CD4-positive, alpha-beta T cell treated with Interleukin-1 beta for 1 hour (primary cell): ENCODE measurements at places on chromosomes 12 and 14.

DNA sequence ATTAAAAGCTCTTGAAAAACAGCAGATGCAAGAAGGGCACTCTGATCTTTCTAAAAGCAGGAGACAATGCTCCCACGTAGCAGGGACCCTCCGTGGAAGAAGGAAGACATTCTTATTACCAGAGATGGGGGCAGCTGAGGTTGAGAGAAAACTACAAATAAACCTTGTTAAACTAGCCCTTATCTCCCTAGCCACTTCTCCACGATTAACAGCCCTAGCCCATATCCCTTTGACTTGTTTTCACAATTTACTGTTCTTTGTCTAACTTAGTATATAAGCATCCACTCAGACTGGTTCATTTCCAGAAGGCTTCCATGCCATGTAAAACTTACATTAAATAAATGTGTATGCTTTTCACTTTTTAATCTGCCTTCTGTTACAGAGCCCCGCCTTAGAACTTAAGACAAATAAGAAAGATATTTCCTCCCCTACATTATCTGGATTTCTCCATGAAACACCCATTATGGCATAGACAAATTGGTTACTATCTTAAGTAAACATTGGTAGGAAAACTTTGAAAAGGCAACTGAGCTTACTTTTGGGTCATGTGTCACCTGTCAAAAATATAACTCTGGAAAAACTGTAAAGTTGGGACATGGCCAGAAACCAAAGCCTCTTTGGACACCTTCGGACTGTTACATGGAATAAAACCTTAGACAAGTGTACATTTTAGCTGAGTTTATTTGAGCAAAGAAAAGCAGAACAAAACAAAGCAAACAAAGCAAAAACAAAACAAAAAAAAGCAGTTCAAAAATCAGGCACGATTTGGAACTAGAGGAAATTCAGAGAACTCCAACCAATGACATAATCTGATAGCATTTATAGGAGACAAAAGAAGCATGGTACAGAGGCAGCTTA lies 4.9 kb upstream of the RNASE1 start:
- no peak for DNase-seq

- DNase-seq = no peak
Measured at GRCh38 chr12:25625146-25625545, 72.1 kb upstream of the LMNTD1 start.

DNA sequence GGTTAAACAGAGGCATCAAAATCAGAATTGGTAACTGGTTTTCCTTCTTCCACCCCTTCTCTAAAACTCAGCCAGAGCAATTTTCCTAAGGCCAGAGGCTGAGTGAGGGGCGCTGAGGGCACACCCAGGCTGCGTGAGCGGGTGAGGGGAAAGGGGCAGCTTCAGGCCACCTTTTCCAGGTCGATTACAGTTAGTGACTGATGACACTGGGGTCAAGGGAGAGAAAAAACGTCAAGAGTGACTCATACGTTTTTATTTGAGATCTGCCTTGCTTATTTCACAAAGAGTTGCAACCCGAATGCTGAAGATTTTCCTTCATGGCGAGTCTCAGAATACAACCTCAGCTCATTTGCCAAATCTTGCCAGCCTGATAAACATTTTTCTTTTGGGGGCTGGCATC lies 46.7 kb upstream of the EVL start:
- DNase-seq = no peak

- no peak for DNase-seq
Measured at GRCh38 chr14:28596391-28596790, 170.2 kb upstream of the FOXG1 start.

DNA sequence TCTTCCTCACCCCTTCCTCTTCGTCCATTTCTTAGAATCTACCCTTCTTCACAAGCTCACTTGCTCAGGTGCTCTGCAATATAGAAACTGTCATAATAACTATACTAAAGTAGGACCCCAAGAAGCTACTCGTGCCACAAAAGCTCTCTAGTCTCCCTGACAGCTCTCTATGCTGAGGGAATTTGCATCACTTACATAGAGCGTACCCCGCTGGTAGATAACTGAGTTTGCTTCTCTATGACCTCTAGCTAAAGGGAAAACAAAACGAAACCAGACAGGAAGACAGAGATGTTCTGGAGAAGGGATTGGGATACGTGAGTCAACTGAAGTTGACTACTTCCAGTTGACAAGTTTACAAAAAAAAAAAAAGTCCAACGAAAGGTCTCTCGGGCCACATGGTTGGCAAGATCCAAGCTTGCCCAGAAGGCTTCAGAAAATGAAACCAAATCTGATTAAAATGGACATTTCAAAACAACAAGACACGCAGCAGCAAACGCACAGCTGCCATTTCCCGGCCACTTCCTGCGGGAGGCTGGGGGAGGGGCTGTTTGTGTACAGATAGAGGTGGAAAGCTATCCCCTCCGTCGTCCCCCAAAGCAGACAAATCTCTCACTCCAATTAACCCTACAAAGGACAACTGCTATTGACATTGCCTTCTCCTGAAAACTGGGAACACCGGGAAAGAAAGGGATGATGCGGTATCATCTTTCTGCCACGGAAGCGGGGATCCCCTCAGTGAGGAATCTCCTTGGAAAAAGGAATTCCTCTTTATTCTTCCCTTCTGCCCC lies 1.3 kb downstream of the BAZ2A start:
- peak; percentile 77 for DNase-seq

GRCh38 chr12:54040648-54041047 lies 7.8 kb downstream of the HOXC5 start:
- DNase-seq = no peak

DNA sequence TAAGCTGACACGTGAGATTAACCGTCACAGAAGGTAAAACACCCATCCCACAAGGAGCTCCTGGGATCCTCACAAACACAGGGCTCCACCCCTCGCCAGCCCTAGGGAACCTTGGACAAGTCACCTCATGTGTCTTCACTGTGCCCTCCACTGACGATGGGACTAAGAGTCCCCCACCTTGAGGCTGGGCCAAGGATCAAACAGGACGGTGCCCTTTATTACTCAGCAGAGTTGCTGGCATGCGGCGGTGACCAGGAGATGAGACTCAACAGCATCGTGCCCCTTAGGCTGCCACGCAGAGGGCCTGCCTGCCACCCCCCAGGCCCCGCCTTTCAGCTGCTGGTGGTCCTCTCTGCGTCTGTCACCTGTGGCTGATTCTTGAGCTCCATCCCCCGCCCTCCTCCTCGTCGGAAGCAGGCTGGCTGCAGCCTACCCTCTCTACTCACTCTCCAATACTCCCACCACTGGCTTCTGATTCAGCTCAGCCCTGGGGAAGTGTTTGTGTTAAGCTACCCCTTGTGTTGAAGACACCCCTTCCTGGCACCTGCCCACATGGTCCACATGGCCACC lies 105.2 kb downstream of the DICER1 start:
- no peak for DNase-seq

- DNase-seq = no peak
Measured at GRCh38 chr14:43019826-43020225, 1413.2 kb downstream of the LRFN5 start.

GRCh38 chr14:91095178-91095577 lies 18.7 kb upstream of the DGLUCY start:
- DNase-seq = no peak

GRCh38 chr14:61192989-61193388 lies 88.1 kb downstream of the TMEM30B start:
- DNase-seq = no peak

GRCh38 chr14:94691660-94692034 lies 78.3 kb downstream of the GSC start:
- DNase-seq = no peak

GRCh38 chr14:65879248-65880009 lies 466.9 kb downstream of the FUT8 start:
- no peak for DNase-seq

DNA sequence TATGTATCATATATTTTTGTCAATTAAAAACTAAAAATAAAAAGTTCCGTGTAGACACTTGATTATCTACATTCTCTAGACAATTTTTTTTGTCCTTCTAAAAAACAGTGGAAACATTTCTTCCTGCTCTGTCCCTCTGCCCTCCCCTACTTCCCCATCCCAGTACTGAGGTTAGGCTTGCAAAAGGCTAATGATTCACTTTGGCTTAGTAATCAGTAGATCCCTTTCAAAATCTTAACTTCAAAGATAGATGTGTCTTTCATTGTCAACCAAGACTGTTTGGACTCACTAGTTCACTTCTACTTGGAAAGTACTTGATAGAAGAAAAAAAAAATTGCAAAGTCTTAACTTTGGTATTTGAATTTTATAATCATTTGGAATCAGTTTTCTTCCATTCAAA lies 3.8 kb downstream of the SETD3 start:
- no peak for DNase-seq

DNA sequence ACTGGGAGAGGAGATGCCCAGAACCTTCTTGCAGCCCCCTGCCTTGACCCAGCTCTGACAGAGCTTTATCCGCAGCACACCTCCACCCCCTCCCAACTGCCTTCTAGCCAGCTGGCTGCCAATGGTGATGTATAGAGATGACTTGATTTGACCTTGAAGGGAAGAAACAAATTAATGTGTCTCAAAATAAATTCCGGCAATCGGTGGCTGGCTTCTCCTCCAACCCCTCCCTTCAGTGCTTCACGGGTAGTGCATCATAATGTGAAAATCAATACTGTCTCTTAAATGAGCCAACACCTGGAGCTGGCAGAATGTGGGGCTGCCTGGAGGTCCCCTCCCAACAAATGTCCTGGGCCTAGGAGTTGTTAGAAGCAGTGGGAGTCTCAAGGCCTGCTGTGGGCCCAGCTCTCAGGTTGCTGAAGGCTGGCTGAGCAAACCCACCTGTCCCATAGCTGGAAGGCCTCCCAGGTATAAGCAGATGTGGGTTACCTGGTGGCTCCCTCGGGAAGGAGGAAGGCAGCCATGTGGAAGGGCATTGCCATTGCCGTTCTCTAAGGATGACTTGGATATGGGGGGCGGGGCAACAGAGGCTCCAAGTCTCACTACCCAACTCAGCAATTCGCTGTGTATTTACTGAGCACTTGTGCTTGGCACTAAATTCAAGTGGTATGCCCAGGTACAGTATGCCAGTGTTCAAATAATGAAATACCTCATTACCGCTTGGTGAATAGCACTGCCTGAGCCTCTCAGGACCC lies 23.2 kb downstream of the HSPB8 start:
- DNase-seq = no peak

DNA sequence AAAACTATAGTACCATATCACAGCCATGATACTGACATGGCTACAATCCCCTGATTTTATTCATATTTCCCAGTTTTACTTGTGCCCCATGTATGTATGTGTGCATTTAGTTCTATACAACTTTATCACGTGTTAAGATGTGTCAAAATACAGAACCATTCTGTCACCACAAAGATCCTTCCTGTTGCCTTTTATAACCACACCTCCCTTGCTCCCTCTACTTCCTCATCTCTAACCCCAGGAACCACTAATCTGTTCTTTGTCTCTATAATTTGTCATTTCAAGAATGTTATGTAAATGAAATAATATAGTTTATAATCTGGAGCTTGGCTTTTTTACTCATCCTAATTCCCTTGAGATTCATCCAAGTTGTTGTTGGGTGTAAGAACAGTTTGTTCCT lies 358.4 kb downstream of the DPF3 start:
- DNase-seq = peak; percentile 35

GRCh38 chr12:125533434-125534029 lies 468.3 kb downstream of the AACS start:
- no peak for DNase-seq

GRCh38 chr12:121156365-121156764 lies 23.7 kb downstream of the P2RX7 start:
- DNase-seq = no peak

GRCh38 chr12:111789779-111790178 lies 23.0 kb downstream of the ALDH2 start:
- DNase-seq = no peak

- no peak for DNase-seq
Measured at GRCh38 chr12:29414368-29414767, 33.4 kb upstream of the ERGIC2 start.

DNA sequence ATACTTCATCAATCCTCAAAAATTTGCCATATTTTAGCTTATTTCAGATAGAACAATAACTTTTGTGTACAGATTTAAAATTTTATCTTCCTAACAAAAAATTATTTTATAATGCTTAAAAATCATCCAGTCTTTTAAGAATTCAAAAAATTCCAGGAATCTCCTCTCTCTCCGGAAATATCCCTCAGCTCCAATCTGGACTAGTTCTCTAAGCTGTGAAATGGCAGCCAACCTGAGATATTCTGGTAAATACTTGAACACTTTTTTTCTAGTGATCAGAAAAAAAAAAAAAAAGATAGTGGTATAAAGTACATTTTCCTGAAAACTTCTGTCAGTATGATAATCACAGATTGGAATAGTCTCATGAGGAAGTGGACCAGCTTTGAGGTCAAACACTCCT lies 57.6 kb downstream of the SSPN start:
- no peak for DNase-seq

- DNase-seq = peak; percentile 28
Measured at GRCh38 chr12:123062681-123063486, 82.4 kb downstream of the ARL6IP4 start.

DNA sequence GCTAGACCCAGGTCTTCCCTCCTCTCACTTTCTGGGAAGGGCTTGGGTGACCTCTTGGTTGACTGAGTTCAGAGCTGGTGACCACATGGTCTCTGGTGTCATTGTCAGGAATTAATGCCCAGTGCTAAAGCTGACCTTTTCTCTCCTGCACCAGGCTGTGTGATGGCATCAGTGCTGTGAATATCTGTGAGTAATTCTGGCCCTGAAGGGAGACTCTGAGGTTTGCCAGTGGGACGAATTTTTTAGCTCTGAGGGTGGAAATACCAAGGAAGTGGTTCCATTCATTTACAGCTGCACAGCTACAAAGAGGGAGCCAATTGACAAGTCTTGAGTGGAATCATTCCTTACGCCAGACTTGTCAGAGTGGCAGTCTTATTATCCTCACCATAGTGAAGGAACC lies 6.2 kb upstream of the KRT86 start:
- no peak for DNase-seq

- no peak for DNase-seq
Measured at GRCh38 chr14:53341324-53341723, 188.2 kb upstream of the DDHD1 start.

DNA sequence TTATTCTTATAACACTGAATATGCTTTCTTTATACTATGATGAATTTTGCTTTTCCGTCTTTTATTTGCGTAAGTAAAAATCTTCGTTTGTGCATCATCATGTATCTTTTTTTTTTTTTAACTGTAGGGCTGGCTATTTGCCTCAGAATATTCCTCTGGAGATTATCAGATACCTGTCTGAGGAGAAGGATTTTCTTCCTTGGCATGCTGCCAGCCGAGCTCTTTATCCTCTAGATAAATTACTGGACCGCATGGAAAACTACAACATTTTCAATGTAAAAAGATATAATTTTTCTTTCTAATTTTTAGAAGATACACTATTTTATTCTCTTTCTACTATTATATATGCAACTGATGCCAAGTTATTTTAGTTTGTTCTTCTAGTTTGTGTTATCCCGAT lies 346.6 kb downstream of the TRHDE start:
- no peak for DNase-seq

DNA sequence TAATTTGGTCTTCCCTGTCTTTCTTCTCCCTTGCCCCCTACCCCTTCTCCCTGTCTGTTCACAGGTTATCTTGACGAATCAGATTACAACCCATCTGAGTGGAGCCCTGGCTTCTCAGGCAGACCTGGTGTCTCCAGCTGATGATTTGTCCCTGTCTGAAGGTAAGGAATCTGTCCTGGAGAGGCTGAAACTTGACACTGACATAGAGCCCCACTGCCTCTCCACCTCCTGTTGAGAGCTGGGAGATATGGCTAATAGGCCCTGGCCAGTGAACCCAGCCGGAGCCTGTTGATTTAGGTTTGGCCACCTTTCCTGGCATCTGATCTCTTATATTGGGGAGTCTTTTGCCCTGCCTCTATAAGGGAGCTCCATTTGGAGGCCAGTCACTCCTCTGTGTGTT lies 472.2 kb downstream of the RAD51B start:
- DNase-seq = no peak
